Naive thymus-derived CD4-positive, alpha-beta T cell (primary cell): ENCODE measurements at places on chromosomes 3 and 15. TPM values are rescaled to one million over a fixed set of nuclear protein-coding genes. Genes with fewer than 3 reads are reported as not detected.

CSPG4 gene
- total RNA-seq: not detected

VILL gene
- 43.3 TPM for total RNA-seq

- H3K4me3 ChIP-seq: no peak overlapping the region
- no peak overlapping the region for H3K27ac ChIP-seq
- H3K36me3 ChIP-seq: no peaks in the 10 kb centered on the region
- no peaks in the 10 kb centered on the region for H3K27me3 ChIP-seq
These were observed 42.4 kb downstream of the C3orf20 start for GRCh38 chr3:14717307-14717706.

DNA sequence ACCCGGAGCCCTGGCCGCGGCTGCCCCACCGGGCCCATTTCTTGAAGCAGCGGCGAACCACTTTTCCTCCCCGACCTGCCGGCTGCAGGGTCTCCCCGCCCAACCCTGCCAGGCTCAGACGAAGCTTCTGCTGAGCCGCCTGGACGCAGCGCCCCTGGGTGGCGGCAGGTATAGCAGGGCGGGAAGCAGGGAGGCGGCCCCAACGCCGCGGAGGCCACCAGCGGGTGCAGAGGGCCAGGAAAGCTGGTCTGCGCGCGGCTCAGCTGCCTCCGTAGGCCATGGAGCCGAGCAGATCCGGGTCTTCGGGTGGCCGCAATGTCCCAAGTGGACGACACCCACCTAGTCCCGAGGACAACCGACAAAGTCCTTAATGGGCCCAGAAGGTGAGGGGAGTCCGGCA is 21.9 kb upstream of the SRPRB start:
- H3K4me1 ChIP-seq: no peaks in the 10 kb centered on the region
- H3K36me3 ChIP-seq: no peaks in the 10 kb centered on the region
- no peaks in the 10 kb centered on the region for H3K27me3 ChIP-seq

DNA sequence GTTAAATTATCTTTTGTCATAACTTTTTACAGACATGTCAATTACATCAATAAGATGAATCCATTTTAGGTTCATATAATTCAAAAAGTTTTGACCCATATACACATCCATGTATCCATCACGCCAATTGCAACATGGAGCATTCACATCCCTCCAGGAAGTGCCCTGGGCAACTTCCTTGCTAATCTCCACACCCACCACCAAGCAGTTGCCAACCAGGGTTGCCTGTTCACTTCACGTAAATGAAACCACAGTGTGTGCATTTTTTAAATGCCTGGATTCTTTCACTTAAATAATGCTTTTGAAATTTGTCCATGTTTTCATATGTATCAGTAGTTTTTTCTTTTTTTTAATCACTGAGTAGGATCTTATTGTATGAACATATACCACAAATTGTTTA is 40.7 kb upstream of the LYZL4 start:
- H3K27ac ChIP-seq: no peak overlapping the region
- no peaks in the 10 kb centered on the region for H3K4me1 ChIP-seq
- H3K27me3 ChIP-seq: no peaks in the 10 kb centered on the region
- DNase-seq: no peak

DNA sequence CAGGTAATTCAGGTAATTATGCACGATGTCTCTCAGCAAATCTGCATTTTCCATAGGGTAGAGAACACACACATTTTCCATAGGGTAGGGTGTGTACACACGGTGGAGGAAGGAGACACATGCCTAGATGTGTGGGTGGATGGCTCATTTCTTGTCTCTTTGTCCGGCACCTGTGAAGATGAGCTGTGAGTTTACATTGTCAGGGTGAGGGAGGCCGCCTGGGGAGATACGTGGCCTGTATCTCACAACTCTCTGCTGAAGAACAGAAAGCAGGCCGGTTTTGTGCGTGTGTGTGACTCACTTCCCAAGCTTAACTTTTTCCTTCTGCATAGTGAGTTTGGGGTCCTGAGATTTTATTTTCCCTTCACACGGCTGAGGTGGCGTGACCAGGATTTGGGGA is 60.3 kb downstream of the SLC6A6 start:
- DNase-seq: no peak
- H3K27me3 ChIP-seq: no peaks in the 10 kb centered on the region
- no peak overlapping the region for H3K27ac ChIP-seq

- no peak overlapping the region for H3K27ac ChIP-seq
- no peaks in the 10 kb centered on the region for H3K27me3 ChIP-seq
- DNase-seq: no peak
These were observed 202.2 kb downstream of the TIGIT start for GRCh38 chr3:114496021-114496434.

- H3K27me3 ChIP-seq: no peaks in the 10 kb centered on the region
- no peak overlapping the region for H3K4me3 ChIP-seq
- no peak for DNase-seq
- no peak overlapping the region for H3K27ac ChIP-seq
These were observed 27.7 kb downstream of the TRAK1 start for GRCh38 chr3:42118762-42119361.

DNA sequence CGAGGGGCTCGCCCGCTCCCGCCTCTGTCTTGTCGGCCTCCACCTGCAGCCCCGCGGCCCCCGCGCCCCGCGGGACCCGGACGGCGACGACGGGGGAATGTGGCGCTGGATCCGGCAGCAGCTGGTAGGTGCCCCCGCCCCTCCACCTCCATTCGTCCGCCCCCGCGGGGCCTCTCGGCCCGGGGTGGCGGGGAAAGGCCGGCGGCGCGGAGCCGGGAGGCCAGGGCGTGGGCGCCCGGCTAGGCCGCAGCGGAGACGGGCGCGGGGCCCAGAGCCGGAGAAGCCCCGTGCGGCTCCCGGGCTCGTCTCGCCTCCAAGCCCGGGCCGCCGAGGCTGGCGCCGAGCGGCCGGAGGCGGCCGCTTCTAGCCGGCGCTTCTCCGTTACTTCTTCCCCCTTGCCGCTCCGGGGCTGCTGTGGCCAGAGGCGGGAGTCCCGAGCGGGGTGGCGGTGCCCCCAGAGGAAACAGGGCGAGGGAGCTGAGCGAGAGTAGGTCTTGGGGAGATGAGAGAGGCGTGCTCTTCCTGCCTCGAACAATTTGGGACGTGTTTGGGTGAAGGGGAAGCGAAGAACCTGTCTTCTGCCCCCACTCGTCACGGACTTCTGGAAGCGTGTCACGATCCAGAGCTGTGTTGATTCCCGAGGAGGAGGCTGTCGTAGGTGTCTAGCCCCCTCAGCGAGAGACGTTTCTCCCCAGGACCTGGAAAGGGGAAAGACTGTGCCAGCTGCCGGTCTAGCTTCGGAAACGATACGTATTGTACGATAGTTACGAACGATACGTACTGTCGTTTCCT is 555 bp downstream of the ATP11B start:
- H3K4me1 ChIP-seq: peaks cover 21% of the 10 kb centered on the region
- no peaks in the 10 kb centered on the region for H3K27me3 ChIP-seq
- H3K27ac ChIP-seq: peak overlapping the region; percentile 97

- DNase-seq: no peak
- H3K36me3 ChIP-seq: no peaks in the 10 kb centered on the region
- no peak overlapping the region for H3K4me3 ChIP-seq
- H3K27me3 ChIP-seq: no peaks in the 10 kb centered on the region
- no peak overlapping the region for H3K27ac ChIP-seq
- H3K4me1 ChIP-seq: no peaks in the 10 kb centered on the region
These were observed 41.9 kb downstream of the MEIS2 start for GRCh38 chr15:37058316-37058985.

DNA sequence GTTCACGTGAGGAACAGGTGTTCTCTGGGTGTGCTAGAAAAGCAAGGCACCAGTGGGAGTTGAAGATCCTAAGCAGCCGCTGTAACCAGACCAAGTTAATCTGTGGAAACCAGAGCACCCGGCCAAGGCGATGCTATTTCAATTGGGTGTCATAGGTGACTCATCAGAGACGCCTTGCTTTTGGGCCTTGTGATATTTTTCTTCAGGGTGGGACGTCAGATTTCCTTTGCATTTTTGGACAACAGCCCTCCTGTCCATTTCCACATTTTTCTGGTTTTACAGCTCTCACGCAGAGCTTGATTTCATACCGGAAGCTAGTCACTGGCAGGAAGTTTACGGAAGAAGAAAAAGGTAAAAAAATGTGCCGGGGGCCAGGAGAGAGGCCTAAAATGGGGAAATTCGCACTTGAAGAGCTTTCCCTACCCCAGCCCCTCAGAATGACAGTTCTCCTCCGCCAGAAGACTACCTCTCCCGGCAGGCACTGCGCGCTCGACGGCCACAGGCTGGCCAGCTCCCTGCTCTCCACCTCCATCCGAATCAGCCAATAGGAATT is 471 bp upstream of the KBTBD8 start:
- no peaks in the 10 kb centered on the region for H3K27me3 ChIP-seq
- peaks cover 5% of the 10 kb centered on the region for H3K36me3 ChIP-seq
- H3K4me1 ChIP-seq: peaks cover 7% of the 10 kb centered on the region
- no peak overlapping the region for H3K27ac ChIP-seq

FRMD5 gene
- total RNA-seq: not detected

DNA sequence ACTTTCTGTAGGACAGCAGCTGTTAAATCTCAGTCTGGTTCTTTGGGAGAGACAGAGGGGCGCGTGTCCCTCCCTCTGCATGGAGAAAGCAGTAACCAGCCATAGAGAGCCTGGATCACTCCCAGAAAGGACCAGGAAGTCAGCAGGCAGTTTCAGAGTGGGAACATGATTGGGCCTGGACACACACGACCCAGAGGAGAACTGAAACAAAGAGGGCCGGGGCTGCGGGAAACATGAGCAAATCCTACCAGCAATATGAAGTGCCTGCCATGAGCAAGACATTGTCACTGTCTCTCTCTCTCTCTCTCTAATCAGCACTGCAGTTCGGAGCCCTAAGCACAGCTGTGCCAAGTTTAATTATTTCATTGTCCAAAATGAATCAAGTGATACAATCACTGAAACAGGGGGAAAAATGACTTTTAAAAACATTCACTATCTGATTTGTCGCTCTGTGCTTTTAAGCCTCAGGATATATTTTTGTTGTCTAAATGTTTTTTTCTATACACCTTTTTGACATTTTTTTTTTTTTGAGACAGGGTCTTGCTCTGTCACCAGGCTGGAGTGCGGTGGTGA is 17.6 kb downstream of the MUC13 start:
- H3K36me3 ChIP-seq: no peaks in the 10 kb centered on the region
- no peak overlapping the region for H3K27ac ChIP-seq
- H3K4me3 ChIP-seq: no peak overlapping the region
- H3K27me3 ChIP-seq: no peaks in the 10 kb centered on the region
- H3K4me1 ChIP-seq: no peaks in the 10 kb centered on the region
- DNase-seq: no peak

- H3K27ac ChIP-seq: no peak overlapping the region
- H3K27me3 ChIP-seq: no peaks in the 10 kb centered on the region
- no peaks in the 10 kb centered on the region for H3K36me3 ChIP-seq
- no peaks in the 10 kb centered on the region for H3K4me1 ChIP-seq
- H3K4me3 ChIP-seq: no peak overlapping the region
These were observed 3.9 kb upstream of the MASP1 start for GRCh38 chr3:187295316-187296034.

GRCh38 chr3:98530676-98531075 is 1.1 kb upstream of the GPR15 start:
- H3K36me3 ChIP-seq: no peaks in the 10 kb centered on the region
- H3K4me1 ChIP-seq: no peaks in the 10 kb centered on the region
- H3K4me3 ChIP-seq: no peak overlapping the region
- no peaks in the 10 kb centered on the region for H3K27me3 ChIP-seq
- no peak overlapping the region for H3K27ac ChIP-seq

- no peak overlapping the region for H3K4me3 ChIP-seq
- H3K36me3 ChIP-seq: no peaks in the 10 kb centered on the region
- DNase-seq: no peak
- no peaks in the 10 kb centered on the region for H3K27me3 ChIP-seq
- H3K4me1 ChIP-seq: no peaks in the 10 kb centered on the region
These were observed 86.4 kb downstream of the P2RY1 start for GRCh38 chr3:152921351-152921750.

DNA sequence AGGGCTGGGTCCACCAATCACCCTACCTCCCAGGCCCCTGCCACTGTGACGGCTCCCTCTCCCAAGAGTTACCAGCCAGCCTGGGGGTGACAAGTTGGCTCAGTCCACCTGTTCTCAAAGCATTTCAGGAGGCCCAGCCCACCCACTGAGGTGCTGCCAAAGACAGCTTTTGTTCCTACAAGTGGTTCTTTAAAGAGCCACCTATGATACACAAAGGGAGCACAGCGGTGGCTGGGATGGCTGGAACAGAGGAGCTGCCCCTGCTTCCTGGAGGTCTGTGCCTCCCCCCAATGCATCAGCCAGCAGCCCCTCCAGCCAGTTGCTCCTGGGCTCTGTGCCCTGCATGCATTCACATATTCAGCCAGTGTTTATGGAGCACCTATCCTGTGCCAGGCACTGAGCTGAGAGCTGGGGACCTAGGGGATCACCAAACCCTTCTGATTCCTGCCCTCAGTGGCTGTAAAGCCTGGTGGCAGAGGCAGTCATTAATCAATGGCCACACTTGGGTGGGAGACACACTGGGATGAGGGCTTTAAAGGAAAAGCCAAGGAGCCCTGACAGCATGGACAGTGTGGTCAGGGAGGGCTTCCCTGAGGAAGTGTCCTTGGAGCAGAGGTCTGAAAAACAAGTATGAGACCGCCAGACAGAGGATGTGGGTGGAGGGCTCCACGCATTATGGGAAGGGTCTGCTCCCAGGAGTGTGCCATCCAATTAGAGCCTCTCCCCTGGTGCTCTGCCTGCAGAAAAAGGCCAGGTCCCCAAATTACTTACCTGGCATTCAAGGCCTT is 107.1 kb upstream of the LINGO1 start:
- H3K4me1 ChIP-seq: no peaks in the 10 kb centered on the region
- no peaks in the 10 kb centered on the region for H3K27me3 ChIP-seq
- H3K4me3 ChIP-seq: no peak overlapping the region
- no peaks in the 10 kb centered on the region for H3K36me3 ChIP-seq
- H3K27ac ChIP-seq: no peak overlapping the region

GRCh38 chr3:194991338-194991654 is 279.7 kb downstream of the XXYLT1 start:
- H3K4me3 ChIP-seq: no peak overlapping the region
- H3K4me1 ChIP-seq: no peaks in the 10 kb centered on the region
- no peak overlapping the region for H3K27ac ChIP-seq
- DNase-seq: no peak

ISLR2 gene
- not detected for total RNA-seq

DNA sequence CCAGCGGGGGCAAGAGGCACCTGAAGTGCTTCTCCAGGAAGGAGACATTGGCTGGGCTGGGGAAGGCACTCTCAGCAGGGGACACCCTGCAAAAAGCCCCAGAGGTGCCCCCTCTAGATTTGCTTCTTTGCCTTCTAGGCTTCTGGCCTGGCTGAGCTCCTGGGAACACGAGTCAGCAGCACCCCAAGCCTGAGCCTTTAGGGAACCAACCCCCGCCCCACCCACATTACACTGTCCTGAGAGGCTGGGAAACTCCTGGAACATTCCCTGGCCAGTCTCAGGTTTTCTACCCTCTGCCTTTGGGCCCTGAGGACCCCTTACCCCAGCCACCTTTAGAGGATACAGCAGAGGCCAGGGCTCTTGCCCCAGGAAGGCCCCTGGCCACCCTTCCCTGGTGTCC is 108.4 kb upstream of the LINGO1 start:
- H3K4me1 ChIP-seq: no peaks in the 10 kb centered on the region
- DNase-seq: no peak
- H3K4me3 ChIP-seq: no peak overlapping the region
- no peaks in the 10 kb centered on the region for H3K27me3 ChIP-seq
- H3K36me3 ChIP-seq: no peaks in the 10 kb centered on the region
- no peak overlapping the region for H3K27ac ChIP-seq

GABRR3 gene
- not detected for total RNA-seq

TEX55 gene
- total RNA-seq: not detected

- no peak for DNase-seq
- H3K27me3 ChIP-seq: no peaks in the 10 kb centered on the region
- no peaks in the 10 kb centered on the region for H3K36me3 ChIP-seq
- H3K4me1 ChIP-seq: peaks cover 95% of the 10 kb centered on the region
These were observed 11.8 kb downstream of the KLF13 start for GRCh38 chr15:31338318-31338878.
